T follicular helper cell (primary cell): ENCODE measurements at places on chromosomes 3 and 15.

- DNase-seq, result no peak
These were observed 69.7 kb upstream of the UBE3A start for GRCh38 chr15:25508369-25509002.

DNA sequence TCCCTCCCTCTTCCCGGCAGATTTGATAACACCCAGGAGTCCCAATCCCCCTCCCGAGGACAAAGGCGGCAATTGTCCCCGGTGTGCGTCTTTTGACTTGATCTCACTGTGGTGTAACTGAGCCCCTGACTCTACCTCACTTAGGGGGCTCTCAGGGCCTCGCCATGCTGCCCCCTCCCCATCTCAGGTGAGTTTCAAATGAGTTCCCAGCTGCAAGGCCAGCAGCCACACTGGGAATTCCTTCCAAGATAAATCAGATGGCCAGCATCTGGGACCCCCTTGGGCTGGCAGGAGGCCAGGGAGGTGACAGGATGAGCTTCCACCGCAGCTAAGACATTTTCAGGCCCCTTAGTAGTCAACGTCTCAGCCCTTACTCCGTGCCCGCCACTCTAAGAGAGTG, 35.0 kb downstream of the WNT7A start:
- no peak for DNase-seq

DNA sequence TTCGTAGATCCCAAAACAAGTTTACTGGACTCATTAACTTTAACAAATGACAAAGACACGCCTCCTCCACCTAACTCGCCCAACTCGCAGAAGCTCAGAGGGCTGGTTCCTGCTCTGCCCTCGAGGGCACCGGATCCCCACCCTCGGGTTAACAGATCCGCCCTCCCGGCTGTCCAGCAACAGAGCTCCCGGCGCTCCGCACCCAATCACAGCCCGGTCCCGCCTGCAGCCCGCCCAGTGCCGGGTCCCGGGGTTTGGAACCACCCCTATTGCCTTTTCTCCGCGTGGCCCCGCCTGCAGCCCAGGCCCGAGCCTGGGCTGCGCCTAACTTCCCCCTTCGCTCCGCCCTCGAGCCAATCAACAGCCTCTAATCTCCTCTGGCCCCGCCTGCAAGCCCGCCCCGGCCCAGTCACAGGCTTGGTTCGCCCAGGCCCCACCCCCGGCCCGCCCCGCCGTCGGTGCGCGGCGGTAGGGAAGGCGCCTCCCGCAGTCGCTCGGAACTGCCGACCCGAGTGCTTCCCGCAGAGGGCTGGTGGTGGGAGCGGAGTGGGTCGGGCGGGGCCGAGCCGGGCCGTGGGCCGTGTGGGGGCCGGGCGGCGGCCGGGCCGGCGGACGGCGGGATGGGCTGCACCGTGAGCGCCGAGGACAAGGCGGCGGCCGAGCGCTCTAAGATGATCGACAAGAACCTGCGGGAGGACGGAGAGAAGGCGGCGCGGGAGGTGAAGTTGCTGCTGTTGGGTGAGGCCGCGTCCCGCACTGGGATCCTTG, at the start of gene GNAI2:
Gene GNAI2 (plus strand): TSS at position 489 of the 768 bp plus-strand sequence. CDS start 132 bp downstream, at position 621.
- peak; percentile 98 for DNase-seq

GRCh38 chr15:77838595-77838994, 205.9 kb upstream of the LINGO1 start:
- DNase-seq, result no peak

- DNase-seq, result no peak
These were observed 725.5 kb upstream of the ARRDC4 start for GRCh38 chr15:97234851-97235610.

DNA sequence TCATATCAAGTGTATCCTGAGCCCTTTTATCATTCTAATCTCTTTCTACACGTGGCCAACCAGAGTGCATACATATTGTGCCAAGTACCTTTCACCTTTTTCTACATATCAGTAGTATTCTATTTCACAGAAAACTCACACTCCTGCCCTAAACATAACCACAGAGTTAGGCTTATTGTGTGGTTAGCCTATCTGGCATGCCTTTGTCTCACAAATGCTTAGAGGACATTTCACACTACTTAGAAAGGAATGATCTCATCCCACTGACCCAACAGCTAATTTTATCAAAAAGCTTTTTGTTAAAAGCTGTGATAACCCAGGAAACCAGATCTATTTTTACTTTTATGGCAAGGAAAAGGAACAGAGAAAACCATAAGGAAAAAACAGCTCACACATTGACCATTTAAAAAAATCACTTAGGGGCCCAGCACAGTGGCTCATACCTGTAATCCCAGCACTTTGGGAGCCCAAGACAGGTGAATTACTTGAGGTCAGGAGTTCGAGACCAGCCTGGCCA, 17.8 kb upstream of the MAP4 start:
- no peak for DNase-seq

DNA sequence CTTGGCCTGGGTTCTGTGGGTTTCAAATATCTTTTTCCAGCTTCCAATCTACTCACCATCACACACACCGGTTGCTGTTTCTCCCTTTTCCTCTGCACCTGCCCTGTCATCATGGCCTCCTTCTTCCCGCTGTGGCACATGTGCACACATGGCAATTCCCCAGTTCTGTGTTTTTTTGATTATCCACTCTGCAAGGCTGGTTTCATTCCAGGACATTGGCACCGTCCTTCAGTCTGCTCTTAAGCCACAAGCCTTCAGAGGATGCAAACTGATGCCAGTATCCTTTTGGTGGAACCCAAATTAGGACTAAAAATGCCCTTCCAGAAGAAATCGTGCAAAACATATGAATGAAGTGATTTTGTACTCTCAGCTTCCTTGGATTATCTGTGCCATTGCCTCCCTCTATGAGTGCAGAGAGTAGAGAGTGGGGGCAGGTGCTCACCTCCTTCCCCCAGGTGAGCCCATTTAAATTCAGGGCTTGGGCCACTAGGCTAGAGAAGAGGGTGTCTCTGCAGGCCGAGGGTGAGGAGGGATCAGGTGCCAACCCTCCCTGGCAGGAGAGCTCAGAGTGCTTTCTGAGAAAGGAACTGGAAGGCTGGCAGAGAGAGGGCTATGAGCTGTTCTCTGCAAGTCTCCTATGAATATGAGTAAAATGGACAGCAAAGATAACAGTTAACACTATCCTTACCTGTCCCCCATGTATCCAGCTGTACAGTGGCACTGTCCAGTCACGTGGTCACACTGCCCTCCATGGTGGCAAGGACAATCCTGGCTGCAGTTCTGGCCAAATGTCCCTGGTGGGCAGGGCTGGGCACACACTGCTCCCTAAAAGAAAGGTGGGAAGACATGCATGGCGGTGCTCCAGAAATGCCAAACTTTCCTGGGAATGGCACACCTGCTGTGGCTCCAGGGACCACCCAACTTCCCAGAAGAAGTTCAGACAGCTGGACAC, 100.8 kb downstream of the RAB11A start:
- DNase-seq, result no peak

DNA sequence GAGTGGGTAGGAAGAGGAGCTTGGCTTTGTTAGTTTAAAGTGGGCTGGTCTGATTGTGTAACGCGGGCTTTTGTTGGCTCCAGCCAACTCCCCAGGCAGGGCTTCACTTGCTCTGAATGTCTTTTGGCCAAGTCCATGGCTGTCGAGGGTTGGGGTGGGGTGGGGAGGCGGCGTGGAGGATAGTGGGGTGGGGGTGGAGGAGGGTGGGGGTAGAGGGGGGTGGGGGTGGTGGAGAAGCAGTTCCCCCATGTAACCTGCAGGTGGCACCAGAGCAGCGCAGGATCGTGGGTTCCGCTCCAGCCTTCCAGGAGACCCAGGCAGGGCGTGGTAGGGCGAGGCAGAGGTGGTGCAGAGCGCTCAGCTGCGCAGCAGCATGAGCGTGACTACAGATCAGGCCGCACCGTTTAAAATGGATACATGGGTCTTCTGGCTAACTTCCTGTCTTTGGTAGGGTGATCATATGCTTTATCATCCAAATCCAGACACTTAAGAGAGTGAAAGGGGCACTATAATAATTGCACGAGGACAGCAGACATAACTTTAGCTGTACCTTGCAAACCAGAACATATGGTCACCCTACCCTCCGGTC, 28.3 kb downstream of the GOLGA6A start:
- peak; percentile 52 for DNase-seq
